ENCODE measurements at places on chromosomes 12 and 14.

- no peak for DNase-seq
Observed at GRCh38 chr14:46352844-46353243, 298.7 kb downstream of the RPL10L start.

GRCh38 chr12:54723379-54724256 is 75.5 kb upstream of the DCD start:
- DNase-seq, result no peak

DNA sequence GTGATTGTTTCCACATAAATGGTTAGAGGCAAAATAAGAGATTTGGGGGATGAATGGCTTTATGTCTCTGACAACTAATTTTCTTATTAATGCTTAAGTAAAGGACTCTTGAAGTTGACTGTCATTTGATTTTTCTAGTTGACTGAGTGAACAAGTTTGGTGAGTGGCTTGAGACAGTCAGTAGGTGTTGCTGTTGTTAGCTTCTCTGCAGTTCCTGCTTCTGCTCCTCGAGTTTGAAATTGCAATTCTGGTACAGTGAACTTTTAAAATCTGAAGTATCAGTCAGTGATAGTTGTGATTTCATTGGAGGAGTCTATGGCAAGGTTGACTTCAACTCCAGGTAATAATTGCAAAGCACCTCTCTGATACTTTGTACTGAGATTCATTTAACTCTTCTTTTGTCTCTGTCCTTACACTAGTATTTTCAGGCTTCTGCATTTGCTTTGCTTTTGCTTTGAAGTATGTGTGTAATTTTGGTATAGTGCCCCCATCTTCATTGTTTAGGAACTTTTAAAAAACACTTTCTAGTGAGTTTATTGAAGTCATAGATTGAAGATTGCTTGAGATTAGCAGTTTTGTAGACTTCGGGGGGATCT is 415.5 kb downstream of the PCNX1 start:
- peak; percentile 22 for DNase-seq

GRCh38 chr14:22886500-22887259 is 3.7 kb downstream of the REM2 start:
- no peak for DNase-seq

- no peak for DNase-seq
Observed at GRCh38 chr12:132366341-132366861, 37.0 kb upstream of the GALNT9 start.

GRCh38 chr14:64186231-64187129 is 107.7 kb downstream of the ESR2 start:
- no peak for DNase-seq

DNA sequence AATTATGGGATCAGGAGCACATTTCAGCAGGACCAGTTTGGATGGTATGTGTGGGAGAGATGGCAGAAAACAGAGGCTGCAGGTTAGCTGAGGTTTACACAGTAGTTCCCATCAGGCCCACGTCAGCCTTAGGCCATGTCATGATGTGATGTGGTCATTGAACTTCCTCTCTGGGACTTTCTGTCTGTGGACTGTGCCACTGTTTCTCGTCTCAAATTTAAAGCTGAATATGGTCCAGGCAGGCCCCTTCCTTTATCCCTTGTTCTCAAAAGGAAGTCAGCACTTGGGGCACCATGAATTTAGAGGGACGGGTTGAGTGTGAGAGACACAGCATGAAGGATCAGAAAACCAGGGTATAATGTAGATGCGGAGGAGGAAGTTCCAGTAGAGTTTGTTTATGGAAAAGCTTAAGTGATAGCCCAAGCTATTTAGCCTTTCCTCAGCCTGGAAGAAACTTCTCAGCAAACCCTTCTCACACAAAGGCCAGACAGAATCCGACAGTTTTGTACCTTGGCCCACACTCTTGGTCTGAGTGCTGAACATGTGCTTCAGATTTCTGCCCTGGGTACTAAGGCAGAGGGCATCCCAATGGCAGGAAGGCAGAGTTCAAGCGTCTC is 3.6 kb upstream of the IGFBP6 start:
- no peak for DNase-seq

DNA sequence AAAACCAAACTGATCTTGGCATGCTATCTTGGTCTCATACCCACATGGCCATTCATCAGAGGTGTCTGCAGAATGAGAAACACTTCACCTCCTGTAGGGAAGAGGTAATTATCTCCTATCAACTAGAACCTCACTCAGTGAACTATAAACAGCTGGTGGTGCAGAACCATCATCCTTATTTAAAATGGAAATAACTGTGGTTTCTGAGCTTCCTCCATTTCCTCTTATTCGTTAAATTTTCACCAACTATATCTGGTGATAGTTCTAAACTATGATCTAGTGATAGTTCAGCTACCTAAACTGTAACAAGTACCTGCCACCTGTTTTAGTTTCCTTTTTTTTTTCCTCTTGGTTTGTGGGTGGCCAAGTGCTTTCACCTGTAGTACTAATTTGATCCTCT is 218.5 kb downstream of the FUT8 start:
- DNase-seq, result no peak

DNA sequence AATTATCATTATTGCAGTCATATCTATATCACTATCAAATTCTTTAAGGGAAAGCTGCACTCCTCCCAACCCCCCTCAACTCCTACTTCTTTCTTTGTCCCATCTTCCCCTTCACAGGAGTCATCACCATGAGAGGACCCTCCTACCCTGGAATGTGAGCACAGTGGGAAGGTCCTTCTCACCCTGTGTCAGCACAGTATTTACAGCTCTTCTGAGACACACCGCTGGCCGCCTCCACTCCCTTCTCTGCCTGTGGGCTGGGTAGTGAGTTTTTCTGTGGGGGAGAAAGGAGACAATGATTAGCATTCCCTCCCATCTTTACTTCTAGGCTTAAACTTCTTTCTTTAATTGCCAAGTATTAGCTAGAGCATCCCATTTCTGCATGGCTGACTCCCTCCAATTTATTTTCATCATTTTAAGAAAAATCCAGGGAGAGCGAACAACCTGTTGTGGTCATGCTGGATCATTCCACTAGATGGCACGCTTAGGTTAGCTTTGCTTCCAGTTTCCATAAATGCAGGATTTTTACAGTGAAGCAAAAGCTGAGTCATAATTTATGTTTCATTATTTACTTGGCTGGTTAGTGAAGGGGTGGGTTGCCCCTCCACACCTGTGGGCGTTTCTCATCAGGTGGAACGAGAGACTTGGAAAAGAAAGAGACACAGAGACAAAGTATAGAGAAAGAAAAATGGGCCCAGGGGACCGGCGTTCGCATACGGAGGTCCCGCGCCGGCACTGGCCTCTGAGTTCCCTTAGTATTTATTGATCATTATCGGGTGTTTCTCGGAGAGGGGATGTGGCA is 188.5 kb downstream of the ALX1 start:
- DNase-seq, result peak; percentile 74

GRCh38 chr12:99600388-99600787 is 47.2 kb upstream of the GARIN6 start:
- DNase-seq, result peak; percentile 48

GRCh38 chr12:98401427-98401826 is 114.0 kb upstream of the TMPO start:
- no peak for DNase-seq

DNA sequence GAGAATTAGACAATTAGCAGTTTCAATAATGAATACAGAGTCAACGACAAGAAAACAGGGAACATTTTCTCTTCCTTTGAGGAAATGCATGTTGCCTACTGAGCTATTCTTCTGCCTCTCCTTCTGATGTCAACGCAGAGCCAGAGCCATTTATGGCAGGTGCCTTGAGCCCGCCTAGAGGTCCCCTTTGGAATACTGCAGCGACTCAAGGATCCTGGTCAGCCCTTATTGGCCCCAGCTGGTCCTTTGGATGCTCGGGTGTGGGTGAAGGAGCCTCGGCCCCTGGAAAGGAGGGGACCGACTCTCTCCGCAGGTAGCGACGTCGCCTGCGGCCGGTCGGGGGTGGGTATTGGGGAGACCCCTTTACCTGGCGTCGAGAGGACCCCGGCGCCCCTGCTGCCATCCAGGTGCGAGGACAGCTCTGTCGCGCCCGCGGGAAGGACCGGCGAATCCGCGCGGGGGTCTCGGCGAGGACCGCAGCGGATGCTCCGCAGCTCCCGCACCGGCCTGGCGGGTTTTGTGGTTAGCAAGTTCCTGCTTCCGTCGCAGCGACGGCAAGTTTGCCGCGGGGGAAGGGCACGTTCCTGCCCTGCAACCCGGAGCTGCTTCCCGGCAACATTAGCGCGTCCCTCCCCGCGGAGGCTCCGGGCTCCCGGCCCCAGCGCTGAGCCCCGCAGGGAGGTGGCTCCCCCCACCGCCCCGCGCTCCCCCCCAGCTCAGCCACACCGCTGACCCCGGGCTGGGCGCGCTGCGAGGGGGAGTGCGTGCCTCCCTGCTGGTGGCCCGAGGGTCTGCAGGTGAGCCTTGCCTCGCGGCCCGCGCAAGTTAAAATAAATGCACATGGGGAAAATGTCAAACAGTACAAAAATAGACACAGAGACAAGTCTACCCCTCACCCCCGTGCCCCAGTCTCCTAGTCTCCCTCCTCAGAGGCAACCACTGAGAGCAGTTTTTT is at the start of gene MANSC1:
Gene MANSC1 (minus strand): TSS at position 532 of the 955 bp plus-strand sequence. CDS start 6,928 bp downstream, outside the sequence.
- no peak for DNase-seq

- DNase-seq, result no peak
Observed at GRCh38 chr12:54415221-54415929, 3.7 kb downstream of the ITGA5 start.

Data from NCI-H226 (cell line).